SHP77 (cell line): ENCODE measurements at places on chromosomes 12 and 14.
A peak's percentile ranks its signal among the peaks of the same experiment; 100 is the strongest.

DNA sequence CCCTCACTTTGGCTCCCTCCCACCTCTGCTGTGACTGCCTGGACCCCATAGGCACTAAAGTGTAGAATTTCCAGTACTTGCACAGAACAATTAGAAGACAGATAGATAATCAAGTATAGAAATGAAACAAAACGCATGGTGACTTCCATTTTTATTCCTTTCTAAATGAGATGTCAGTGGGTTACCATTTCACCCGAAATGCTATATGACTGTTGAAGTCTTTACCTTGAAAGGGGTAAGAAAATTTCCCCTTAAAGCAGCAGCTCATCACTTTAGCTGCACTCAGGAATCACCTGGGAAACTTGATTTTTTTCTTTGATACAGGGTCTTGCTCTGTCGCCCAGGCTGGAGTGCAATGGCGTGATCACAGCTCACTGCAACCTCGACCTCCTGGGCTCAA, 12.5 kb upstream of the KSR2 start:
- no peak for DNase-seq

DNA sequence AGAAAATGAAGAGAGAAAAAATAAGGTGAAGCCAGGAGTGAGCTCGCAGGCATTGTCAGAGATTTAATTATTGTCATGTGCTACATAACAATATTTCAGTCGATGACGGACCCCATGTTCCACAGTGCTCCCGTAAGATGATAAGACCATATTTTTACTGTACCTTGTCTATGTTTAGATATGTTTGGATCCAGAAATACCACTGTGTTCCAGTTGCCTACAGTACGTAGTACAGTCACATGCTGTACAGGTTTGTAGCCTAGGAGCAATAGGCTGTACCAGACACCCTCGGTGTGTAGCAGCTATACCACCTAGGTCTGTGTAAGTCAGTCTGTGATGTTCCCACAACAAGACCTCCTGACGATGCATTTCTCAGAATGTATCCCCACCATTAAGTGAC, 137.5 kb downstream of the FBXL14 start:
- no peak for DNase-seq

GRCh38 chr14:105336477-105337287, 22.1 kb downstream of the PACS2 start:
- no peak for DNase-seq

- no peak for DNase-seq
Observed at GRCh38 chr14:29710015-29710414, 217.6 kb downstream of the PRKD1 start.

GRCh38 chr12:61991661-61992060, 268.5 kb upstream of the USP15 start:
- no peak for DNase-seq

DNA sequence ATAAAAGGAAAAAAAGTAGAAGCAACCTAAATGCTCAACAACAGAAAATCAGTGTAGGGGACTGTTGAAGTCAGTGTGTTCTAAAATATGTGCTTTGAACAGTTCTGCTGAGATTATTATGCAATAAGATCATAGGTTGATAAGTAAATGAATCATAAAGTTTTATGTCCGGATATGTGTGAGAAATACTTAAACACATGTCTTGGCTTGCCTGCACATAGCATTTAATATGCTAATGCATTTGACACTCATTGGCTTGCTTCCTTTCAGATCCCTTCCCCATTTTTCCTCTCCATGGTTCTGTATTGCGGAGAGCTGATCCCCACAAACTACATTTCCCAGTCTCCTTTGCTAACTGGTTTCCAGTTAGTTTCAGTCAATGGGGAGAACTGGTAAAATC, 573.8 kb upstream of the TBX3 start:
- no peak for DNase-seq

GRCh38 chr14:22871224-22872032, at the start of gene LRP10:
Gene LRP10, plus strand, starts transcription at chr14:22871740. Its CDS starts 564 bp downstream, at chr14:22872304.
- peak; percentile 89 for DNase-seq

DNA sequence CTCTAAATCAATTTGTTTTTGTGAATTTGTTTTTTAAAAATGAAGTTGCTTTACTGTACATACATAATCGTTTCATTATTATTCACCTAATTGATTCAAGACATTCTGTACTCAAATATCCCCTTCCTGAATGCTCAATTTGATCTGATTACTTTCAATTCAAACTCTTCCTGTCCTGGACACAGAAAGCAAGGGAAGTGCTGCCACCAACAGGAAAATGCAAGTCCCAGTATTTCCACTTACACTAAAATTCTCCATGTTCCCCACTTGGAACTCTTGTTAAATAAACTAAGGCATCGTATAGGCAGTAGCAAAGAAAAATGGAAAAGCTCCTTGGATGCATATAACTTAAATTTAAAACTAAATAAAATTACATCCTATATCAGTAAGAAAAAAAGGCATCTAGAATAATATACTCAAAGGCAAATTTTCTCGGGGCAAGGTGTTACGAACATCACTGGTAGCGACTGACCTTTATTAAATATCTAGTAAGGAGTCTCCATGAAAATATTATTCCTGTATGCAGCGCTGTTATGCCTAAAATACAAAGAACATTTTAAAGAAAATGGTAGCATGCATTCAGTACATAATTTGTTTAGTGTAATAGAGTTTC, 72.0 kb upstream of the DBX2 start:
- peak; percentile 45 for DNase-seq

- no peak for DNase-seq
Observed at GRCh38 chr14:72521968-72522741, 371.7 kb downstream of the DPF3 start.

GRCh38 chr12:22494319-22494718, 50.0 kb downstream of the C2CD5 start:
- DNase-seq: no peak

DNA sequence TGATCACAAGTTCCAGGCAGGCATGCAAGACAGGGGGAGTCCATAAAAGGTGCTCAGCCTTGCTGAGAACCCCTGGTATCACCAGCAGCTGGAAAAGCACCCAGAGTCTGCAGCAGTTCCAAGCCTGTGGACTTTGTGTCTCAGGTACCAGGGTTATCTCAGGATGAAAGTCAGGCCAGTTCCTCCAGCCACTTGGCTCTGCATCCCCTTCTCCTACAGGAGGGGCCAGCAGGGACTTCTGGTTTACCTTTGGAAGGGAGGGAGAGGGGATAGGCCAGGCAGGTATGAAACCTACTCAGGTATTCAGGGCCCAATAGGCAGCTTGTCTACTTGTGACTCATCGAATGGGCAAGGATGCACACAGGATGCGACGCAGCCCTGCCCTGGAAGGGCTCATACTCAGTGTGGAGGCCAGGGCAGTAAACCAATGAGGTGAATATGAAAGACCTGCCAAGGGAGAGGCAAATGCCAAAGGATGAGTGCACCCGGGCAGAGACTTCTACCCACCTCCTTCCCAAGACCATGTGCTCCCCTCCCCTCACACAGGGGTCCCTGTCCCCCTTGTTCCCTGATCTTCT, 148.2 kb downstream of the SLC38A6 start:
- no peak for DNase-seq

GRCh38 chr12:57630891-57631433, 2.0 kb downstream of the B4GALNT1 start:
- DNase-seq: no peak

DNA sequence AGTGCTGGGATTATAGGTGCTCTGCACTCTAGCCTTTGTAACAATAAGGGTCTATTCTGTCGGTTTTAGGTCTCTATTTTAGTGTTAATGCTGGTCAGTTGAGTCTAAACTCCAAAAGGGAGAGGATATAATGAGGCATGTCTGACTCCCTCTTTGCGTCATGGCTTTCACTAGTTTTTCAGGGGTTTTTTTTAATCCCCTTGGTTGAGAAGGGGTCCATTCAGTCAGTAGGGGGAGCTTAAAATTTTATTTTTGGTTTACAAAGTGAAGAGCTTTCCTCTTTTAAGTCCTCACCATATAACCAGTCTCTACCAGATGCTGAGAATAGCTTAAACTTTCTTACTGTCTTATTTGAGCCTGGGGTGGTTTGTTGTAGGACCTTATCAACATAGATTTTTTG, 106.9 kb downstream of the PRKCH start:
- no peak for DNase-seq

- DNase-seq: peak; percentile 29
Observed at GRCh38 chr12:10331642-10332239, 24.1 kb downstream of the KLRD1 start.

DNA sequence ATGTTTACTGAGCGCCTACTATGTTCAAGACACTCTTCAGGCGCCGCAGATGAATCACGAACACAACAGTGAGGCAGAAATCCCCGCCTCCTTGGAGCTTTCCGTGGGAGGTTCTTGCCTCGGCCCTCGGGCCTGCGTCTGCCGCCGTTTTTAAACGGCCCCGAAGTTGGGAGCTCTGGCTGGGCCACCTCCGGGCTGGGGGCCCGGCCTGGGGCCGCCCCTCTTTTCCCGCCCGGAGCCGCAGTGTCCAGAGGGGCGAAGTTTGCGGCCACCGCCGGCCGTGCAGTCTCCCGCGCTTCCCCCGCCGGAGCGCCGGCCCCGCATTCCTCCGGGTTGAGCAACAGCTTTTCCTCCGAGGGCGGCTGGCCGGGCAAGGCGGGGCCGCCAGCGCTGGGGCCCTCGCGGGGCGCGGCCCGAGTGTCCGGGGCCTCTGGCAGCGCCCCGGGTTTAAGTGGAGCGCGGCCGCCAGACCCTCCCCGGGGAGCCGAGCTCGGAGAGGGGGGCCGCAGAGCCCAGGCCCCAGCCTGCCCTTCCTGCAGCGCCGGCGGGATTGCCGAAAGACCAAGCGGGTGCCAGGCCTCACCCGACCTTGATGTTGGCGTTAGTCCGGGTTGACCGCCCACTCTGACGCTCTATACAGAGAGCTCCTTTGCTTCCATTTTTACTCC, 18.7 kb upstream of the CTDSP2 start:
- DNase-seq: no peak

- DNase-seq: no peak
Observed at GRCh38 chr12:13127444-13127843, 24.0 kb upstream of the GSG1 start.

DNA sequence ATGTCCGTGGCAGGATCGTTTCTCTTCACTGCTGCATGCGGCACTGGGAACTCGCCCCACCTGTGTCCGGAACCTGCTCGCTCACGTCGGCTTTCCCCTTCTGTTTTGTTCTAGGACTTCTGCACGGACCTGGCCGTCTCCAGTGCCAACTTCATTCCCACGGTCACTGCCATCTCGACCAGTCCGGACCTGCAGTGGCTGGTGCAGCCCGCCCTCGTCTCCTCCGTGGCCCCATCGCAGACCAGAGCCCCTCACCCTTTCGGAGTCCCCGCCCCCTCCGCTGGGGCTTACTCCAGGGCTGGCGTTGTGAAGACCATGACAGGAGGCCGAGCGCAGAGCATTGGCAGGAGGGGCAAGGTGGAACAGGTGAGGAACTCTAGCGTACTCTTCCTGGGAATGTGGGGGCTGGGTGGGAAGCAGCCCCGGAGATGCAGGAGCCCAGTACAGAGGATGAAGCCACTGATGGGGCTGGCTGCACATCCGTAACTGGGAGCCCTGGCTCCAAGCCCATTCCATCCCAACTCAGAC, 1.2 kb downstream of the FOS start:
- DNase-seq: no peak

- peak; percentile 53 for DNase-seq
Observed at GRCh38 chr12:52884526-52885293, 20.2 kb downstream of the KRT8 start.

GRCh38 chr12:1108276-1108675, 117.3 kb downstream of the ERC1 start:
- no peak for DNase-seq

GRCh38 chr14:22819151-22819988, 4.1 kb upstream of the SLC7A7 start:
- DNase-seq: no peak

DNA sequence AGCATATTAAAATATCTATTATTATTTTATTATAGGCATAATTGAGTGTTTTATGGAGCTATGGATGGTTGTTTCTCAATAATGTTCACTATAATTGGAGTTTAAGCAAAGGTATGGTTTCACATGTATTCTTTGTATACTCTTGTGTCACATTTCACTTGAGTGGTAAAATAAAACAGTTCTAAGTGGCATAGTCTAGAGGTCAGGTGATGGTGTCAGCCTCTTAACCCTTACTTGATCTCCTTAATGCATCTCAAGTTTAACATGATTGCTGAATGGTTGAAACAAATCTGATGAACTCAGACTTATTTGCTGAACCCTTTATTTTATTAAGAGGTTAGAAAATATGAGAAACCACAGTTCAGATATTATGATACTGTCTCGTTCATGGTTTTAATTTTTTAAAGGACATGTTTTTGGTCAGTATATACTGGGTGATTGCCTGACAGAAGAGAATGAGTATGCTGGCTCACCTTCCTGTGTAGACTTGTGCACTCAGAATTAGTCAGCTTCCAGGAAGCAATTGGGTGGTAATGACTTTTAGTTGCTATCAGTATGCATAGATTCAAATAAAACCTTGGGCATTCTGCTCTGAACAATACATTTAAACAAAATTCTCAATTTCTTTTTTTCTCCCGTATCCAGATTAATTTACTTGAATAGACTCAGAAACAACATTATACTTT, 464.6 kb downstream of the PCNX1 start:
- DNase-seq: no peak

DNA sequence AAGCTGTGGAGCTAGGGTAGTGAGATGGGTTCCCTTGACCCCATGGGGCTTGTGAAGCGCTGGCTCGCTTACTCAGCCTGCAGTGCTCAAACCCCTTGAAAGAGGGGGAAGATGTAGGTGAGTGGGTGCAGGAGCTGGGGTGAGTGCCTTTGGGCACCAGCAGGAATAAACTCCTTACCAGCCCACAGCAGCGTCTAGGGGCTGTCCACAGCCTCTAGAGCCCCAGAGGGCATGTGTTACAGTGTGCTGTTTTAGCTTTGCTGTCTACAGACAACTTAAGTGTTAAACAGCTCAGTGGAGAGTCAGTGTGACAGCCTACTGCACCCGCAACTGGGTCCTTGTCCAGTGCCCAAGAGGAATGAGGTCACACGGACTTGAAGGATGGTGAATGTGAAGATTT, 48.0 kb downstream of the TSPAN8 start:
- no peak for DNase-seq

DNA sequence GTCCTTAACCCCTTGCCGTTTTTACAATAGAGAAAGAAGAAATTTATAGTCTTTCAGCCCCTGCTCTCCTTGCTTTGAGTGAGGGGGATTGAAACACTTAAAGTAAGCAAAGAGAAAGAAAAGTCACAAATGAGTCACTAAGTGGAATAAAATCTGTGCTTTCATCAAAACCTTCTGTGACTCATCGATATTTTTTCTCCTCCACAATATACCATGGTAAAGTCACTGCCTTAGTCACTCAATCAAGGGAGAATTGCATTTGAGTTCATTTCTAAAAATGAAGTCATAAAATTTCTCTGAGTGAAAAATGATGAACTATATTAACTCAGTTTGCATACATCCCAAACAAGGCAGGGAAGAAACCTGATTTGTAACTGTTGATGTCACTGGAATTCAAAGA, 470.3 kb downstream of the FOXG1 start:
- no peak for DNase-seq

DNA sequence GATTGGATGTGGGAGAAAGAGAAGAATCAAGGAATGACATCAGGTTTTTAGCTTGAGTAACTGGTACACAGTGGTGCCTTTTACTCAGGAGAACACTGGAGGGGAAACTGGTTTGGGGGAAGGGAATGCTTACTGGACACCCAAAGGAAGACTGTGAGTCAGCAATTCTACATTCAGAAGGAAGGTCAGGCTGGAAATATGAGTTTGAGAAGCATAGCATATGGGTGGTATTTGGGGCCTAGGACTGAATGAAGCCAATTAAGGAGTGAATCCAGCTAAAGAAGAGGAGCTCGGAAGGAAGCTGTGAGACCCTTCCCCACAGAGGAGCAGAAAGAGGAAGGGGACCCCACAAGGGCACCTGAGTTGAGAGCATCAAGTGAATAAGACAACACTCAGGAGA, 35.4 kb downstream of the DMAC2L start:
- no peak for DNase-seq
